Activated CD8-positive, alpha-beta memory T cell treated with anti-CD3 and anti-CD28 coated beads, Interleukin-2, amount 50 U/mL, for 48 hours (primary cell): ENCODE measurements at places on chromosomes 13 and 19.

GRCh38 chr13:112861876-112862615 is 107.0 kb upstream of the MCF2L start:
- no peak for DNase-seq

DNA sequence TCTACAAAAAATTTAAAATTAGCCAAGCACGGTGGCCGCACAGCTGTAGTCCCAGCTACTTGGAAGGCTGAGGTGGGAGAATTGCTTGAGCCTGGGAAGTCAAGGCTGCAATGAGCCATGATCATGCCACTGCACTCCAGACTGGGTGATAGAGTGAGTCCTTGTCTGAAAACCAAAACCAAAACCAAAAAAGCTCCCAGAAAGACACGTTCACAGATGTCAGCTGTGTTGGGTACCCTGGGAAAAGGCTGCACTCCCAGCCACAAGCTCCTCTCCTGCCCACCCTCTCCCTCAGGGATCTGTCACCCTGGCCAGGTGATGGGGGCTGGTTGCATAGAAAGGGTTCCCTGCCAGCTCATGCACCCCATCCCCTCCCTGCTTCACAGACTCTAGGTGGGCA is 53.3 kb downstream of the RNF6 start:
- DNase-seq, result no peak

- DNase-seq, result no peak
These were observed 55.1 kb downstream of the GPR180 start for GRCh38 chr13:94656766-94657165.

GRCh38 chr19:27392027-27392632 is 1820.8 kb downstream of the UQCRFS1 start:
- DNase-seq, result no peak

DNA sequence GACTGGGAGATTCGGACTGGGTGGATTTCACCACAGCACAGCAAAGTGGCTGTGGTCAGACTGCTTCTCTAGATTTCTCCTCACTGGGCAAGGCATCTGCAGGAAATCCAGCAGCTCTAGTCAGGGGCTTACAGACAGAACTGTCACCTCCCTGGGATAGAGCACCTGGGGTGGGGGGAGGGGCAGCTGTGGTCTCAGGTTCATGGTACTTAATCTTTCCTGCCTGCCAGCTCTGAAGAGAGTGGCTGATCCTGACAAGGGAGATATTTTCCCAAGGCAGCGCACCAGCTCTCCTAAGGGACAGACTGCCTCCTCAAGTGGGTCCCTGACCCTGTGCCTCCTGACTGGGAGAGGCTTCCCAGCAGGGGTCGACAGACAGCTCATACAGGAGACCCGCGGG is 212.8 kb upstream of the KLF12 start:
- DNase-seq, result no peak

DNA sequence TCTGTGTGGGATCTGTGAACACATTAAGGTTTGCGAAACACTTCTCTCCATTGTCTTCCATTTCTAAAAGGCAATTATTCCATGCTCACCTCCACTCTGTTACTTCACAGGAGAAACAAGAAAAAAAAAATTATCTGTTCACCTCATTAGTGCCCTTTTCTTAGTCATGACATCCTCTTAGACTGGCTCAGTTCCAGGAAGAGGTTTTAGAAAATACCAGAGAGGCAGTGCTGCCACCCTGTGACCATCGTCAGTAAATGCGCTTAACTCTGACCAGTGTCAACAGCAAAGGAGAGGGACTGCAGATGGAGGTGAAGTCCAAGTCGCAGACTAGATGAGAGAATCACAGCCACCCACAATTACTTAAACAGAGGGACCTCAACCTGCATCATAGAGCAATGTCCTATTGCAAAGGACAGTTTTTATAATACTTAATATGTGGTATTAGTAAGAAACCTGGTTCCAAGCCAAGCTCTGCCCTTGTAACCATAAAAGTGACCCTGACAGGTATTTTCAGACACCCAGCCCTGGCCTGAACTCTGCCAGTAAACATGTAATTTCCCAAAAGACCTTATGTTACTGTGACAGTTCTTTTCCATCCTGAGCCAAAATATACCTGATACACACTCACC is 19.4 kb downstream of the CEACAM21 start:
- peak; percentile 63 for DNase-seq

- no peak for DNase-seq
These were observed 85.0 kb downstream of the TDRD3 start for GRCh38 chr13:60482012-60482411.

- no peak for DNase-seq
These were observed 1.5 kb downstream of the FCAR start for GRCh38 chr19:54875506-54875905.

DNA sequence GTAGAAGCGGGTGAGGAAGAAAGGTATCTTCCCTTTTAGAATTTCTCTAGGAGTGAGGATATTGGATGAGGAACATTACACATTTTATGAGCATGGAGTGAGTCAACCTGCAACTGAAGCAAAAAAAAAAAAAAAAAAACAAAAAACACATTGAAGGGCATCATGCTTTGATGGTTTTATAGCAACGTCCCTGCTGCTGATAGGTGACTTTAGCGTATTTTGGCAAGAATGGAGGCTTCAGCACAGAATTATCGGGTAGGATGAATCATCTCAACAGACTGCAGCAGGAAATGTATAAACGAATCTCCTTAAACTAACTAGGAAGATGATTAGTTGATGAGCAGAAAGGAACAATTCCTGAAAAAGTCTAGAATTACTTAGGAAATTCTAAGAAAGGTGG is 1359.6 kb upstream of the ATXN8OS start:
- DNase-seq, result no peak

GRCh38 chr19:4976401-4977298 is 7.7 kb downstream of the KDM4B start:
- no peak for DNase-seq

DNA sequence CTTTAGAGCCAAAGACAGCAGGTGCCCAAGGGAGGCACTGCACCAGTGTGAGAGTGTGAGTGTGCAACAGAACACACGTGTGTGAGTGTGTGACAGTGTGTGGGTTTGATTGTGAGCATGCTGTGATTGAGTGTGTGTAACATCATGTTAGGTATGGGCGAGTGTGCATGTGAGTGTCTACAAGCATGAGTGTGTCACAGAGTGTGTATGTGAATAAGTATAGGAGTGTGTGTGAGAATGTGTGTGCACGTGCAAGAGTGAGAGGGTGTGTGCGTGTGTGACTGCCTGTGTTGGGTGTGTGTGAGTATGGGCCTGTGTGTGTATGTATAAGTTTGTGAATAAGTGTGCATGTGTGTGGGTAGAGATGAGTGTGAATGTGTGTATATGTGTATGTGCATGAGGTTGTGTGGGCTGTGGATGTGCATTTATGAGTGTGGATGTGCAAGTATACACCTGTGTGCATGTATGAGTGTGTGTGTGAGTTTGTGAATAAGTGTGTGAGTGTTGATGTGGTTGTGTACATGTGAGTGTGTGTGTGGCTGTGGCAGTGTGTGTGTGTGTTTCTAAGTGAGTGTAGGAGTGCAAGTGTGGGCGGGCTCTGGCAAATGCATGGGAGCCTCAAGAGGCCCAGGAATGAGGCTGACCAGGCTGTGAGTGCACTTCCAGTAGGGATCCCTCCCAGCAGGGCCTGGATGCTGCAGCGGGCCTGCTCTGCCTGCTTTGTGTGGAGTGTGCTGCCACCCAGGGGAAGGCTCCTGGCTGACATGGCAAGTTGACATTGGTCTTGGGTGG is 198.4 kb downstream of the COL4A1 start:
- no peak for DNase-seq

GRCh38 chr13:20702530-20702914 is 977 bp upstream of the IL17D start:
- DNase-seq, result no peak

- no peak for DNase-seq
These were observed 217.0 kb upstream of the PRR20A start for GRCh38 chr13:56923626-56924140.

- no peak for DNase-seq
These were observed 4.4 kb upstream of the TBC1D4 start for GRCh38 chr13:75486146-75487062.

GRCh38 chr19:54473071-54473891 is at the start of gene CDC42EP5:
Gene CDC42EP5, minus strand, starts transcription at chr19:54473296. Its CDS starts 7,749 bp downstream, at chr19:54465547.
- no peak for DNase-seq

- no peak for DNase-seq
These were observed 44.0 kb downstream of the COG3 start for GRCh38 chr13:45508776-45509175.

GRCh38 chr13:51814825-51815650 is 11.1 kb upstream of the DHRS12 start:
- DNase-seq, result peak; percentile 82

GRCh38 chr13:44107357-44108121 is 227.8 kb downstream of the LACC1 start:
- DNase-seq, result no peak
